Tongue (tissue), 3 donors: ENCODE measurements at places on chromosomes 6 and 20. TPM values are rescaled to one million over a fixed set of nuclear protein-coding genes. Genes with fewer than 3 reads are reported as not detected.

DNA sequence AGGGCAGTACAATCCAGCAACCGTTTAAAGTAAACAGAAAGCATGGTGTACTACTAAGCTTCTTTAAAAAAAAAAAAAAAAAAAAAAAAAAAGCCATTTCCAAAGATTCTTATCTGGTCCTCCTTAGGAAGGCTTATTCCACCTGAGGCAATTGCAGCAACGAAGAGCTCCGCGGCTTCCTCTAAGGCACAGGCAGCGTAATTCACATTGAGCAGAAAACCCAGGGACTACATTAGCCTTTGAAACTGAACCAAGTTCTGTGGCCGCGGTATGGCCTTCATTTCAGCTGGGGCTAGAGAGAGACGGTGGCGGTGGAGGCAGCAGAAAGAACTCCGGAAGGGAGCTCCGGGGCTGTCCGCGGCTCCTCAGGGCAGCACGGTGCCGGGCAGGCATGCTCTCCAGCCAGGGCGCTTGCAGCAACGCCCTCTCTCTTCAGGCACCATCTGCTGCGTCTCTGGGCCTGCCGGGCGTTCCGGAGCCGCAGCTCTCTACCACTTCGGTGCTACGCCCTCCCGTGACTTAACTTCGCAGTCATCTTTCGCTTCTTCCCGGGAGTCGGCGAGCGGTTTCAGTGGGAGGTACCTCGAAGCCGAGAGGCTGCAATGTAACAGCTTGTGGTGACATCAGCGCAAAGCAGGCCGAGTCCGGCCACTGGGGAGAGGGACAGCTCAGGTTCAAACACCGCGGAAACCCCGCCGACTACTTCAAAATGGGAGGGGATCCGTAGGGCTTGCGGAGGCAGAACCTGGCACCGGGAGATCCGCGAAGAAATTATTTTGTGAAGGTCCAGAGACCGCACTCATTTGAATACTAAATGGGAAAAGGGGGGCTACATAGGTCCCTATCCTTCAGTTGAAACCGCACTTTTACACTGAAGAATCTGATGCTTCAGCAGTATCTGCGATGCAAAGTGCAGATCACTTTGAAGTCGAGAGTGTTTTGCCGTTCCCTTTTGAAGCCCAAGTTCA, 100.0 kb downstream of the DST start:
- peak; percentile 97 for DNase-seq

- no peak for DNase-seq
These were observed 192.2 kb downstream of the SASH1 start for GRCh38 chr6:148534871-148535270.

TAB2 gene
- total RNA-seq: 50.2 TPM

OPRM1 gene
- 0.92 TPM for total RNA-seq

GRCh38 chr20:12067686-12068085, 150.0 kb downstream of the BTBD3 start:
- DNase-seq: no peak

CYP39A1 gene
- 13.5 TPM for total RNA-seq

COMMD7 gene
- 20.9 TPM for total RNA-seq

DNA sequence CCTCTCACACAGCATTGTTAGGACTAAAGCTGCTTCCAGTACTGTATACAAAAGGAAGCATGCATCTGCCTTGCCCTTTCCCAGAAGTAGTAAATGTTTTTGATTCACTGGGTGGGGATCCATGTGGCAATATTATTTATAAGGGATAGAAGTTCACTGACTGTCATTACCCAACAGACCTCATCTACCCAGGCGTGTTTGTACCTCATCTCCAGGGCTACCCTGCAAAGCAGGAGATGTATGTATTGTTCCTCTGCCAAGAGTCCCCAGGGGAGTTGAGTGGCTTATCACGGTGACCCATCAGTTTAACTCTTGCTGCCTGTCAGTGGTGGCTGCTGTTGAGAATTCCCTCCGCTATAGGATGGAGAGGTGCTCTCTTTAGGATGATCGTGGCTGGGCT, 42.5 kb downstream of the SLC24A3 start:
- DNase-seq: no peak

DNA sequence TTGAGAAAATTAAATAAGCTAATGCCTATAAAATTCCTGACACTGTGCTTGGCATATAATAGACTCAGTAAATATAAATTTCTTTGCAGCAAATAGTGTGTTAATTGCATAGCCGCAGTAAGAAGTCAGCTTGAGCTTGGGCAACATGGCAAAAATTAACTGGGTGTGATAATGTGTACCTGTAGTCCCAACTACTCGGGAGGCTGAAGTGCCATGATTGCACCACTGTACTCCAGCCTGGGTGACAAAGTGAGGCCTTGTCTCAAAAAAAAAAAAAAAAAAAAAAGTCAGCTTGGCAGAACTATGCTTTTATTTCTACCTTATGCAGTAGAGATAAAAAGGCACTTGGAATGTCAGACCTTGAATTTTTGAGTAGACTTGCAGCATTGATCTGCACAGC, 121.8 kb downstream of the AKAP7 start:
- DNase-seq: no peak

- DNase-seq: peak; percentile 35
These were observed 360.1 kb downstream of the HDGFL1 start for GRCh38 chr6:22929311-22929985.

DNA sequence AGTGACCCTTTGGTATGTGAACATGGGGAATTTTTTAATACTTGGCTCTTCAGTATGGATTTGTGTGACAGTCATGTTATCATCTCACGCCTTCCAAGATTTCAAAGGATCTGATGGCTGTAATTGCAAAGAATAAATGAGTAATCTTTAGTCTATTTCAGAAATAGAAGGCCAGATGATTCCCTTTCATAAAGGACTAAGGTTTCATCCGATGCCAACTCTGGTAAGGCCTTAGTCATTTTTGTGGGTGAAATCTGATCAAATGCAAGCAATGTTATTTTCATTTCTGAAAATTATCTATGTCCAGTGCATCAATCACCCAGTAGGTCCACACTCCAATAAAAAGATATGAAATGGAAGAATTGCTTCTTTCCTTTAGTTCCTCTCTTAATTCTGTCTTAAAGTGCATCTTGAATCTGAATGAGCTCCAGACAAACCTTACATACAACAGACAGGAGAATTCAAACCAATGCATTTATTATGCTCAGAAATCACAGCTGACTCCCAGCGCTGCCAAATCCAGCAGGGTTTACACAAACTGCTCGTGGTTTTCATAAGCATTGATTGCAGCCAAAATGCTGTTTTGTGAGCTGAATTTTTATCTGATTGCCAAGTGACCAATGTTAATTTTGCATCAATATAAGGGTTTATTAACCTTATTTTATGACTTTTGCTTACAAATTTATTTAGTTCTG, 565.2 kb upstream of the MARCKS start:
- peak; percentile 89 for DNase-seq

GRCh38 chr6:153634416-153634815, 404.6 kb upstream of the OPRM1 start:
- no peak for DNase-seq

DNA sequence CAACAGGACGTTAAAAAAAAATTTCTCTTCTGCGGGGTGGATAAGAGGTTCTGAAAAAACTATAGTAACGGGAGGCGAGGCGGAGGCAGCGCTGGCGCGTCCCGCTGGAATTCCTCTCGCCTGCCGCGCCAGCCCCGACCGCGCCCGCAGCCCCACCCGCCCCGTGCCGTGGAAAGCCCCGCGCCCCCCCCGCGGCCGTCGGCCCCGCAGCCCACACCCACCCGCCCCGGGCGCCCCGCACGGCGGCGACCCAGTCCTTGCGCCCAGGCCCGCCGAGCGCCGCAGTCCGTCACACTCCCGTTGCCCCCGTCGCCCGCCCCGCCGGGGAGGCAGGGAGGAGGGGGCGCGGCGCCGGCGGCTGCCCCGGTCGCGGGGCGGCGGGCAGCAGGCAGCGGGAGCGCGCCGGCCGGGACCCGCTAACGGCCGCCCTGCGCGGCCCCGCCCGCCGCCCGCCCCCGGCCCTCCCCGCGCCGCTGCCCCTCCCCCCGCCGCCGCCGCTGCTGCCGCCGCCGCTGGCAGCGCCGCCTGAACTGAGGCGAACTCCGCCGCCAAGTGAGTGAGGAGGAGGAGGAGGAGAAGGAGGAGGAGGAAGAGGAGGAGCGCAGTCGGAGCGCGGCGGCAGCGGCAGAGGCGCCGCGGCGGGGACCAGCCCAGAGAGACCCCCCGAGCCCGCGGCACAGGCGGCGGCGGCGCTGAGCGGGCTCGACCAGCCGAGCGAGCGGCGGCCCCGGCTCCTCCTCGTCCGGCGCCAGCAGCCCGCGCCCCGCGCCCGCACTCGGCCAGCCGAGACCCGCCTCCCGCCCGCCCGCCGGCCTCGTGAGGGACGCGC, at the start of gene QKI:
Gene QKI (plus strand): TSS at position 602 of the 829 bp plus-strand sequence. CDS start 476 bp downstream, outside the sequence.
- DNase-seq: peak; percentile 93

ADAT2 gene
- 9.3 TPM for total RNA-seq

DNA sequence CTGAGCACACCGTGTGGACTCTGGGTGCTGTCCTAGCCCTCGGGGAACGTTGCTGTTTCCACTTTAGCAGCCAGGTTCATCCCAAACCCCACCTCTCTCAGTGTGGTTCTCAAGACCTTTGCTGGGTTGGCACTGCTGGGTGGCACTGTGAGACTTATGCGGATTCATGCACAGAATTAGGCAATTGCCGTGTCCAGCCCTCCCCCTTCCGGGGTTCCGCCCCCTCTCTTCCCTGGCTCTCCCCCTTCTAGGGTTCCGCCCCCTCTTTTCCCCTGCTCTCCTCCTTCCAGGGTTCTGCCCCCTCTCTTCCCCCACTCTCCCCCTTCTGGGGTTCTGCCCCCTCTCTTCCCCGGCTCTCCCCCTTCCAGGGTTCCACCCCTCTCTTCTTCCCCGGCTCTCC, 39.8 kb upstream of the SLCO4A1 start:
- DNase-seq: no peak

- no peak for DNase-seq
These were observed 242.0 kb downstream of the TBXT start for GRCh38 chr6:165925474-165926156.

GRCh38 chr20:20953738-20954618, 152.2 kb downstream of the LINC00237 start:
- peak; percentile 37 for DNase-seq

GRCh38 chr6:119361209-119361608, 11.6 kb upstream of the MAN1A1 start:
- DNase-seq: peak; percentile 24

GRCh38 chr6:147441751-147442150, 66.7 kb upstream of the SAMD5 start:
- DNase-seq: peak; percentile 79

VGLL2 gene
- total RNA-seq: 18.4 TPM

CCN6 gene
- not detected for total RNA-seq

ZBTB9 gene
- 5.4 TPM for total RNA-seq

- DNase-seq: no peak
These were observed 223.0 kb upstream of the LRFN2 start for GRCh38 chr6:40810171-40810570.

- DNase-seq: no peak
These were observed 22.2 kb downstream of the RREB1 start for GRCh38 chr6:7129784-7130569.

GRCh38 chr6:128511506-128511905, 8.9 kb downstream of the PTPRK start:
- DNase-seq: no peak

DNA sequence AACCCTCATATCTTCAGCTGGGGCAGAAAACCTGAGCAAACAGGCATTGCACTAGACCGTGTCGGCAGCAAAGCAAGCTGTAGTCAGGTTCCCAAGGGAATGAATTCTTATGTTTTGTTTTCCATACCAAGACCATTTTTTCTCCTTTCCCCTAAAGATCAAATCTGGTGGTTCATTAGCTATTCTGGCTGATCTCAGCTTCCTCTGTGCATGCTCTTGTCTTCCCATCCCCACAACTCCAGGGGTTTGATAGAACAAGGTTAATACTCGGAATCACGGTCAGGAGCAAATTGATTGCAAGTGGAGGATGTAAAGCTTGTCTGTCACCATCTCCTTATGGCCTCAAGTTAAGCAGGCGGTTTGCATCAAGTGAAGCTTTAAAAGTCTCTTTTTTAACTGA, 778.8 kb downstream of the KIF16B start:
- no peak for DNase-seq

HLA-DMA gene
- 4.3 TPM for total RNA-seq

RHAG gene
- 3.0 TPM for total RNA-seq

- DNase-seq: peak; percentile 70
These were observed 35.1 kb upstream of the BTN3A2 start for GRCh38 chr6:26329763-26330511.

DNA sequence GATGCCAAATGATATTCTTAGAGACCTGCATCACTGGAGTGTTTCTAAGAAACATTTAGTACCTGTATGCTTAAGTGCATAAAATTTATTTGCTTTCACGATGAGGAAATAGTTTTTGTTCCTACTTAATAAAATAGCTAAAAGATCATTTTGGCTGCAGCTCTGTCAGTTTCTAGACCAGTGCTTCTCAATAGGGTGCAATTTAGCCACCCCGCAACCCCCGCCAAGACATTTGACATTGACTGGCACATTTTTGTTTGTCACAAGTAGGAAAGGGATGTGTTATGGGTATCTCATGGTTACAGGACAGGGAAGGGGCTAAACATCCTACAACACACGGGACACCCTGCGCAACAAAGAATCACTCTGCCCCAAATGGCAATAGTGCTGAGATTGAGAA, 335.7 kb upstream of the HSF2 start:
- no peak for DNase-seq

GRCh38 chr6:45364466-45364865, 13.3 kb downstream of the SUPT3H start:
- DNase-seq: no peak

CD93 gene
- total RNA-seq: 112 TPM

DNA sequence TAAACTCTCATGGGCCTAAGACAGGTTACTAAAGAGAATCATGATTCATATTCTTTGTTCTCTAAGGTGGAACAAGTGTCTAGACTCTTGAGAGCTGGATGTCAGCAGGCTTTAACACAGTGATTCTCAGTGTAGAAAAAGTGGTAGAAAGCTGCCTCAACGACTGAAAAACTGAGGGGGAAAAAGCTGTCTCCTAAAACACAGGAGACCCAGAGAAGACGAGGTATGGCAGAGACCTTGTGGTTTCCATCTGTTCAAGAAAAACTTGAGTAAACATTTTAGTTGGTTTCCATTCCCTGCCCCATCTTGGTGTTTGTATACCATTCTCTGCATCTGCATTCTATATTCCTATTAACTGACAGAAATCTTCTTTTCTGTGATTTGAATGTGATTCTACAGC, 57.6 kb upstream of the MAP3K7 start:
- no peak for DNase-seq

PTK6 gene
- 4.6 TPM for total RNA-seq

GRCh38 chr6:3960754-3961361, 111.7 kb downstream of the FAM50B start:
- DNase-seq: no peak
